ENCODE measurements at places on chromosomes 5 and 9. TPM values are rescaled to one million over a fixed set of nuclear protein-coding genes. Genes with fewer than 3 reads are reported as not detected.

DNA sequence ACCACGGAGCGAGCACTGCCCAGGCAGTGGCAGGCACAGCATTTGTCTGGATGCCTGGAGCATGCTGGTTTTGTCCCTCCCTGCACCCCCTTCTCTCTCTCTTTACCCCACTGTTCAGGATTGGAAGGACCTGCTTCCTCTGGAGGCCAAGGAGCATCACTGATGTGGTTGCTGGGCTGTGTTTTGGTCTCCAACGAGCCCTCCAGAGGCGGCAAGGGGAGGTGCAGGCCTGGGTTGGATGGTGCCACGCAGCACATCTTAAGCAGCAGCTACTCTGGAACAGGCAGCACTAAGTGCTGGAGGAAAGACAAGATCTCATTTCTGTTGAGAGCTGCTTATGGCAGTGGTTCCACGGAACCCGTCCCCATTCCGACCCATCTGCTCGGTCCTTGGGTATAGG lies 139.6 kb downstream of the CMYA5 start:
- DNase-seq, result no peak

- DNase-seq, result no peak
Observed at GRCh38 chr5:41368158-41368557, 142.2 kb downstream of the PLCXD3 start.

DNA sequence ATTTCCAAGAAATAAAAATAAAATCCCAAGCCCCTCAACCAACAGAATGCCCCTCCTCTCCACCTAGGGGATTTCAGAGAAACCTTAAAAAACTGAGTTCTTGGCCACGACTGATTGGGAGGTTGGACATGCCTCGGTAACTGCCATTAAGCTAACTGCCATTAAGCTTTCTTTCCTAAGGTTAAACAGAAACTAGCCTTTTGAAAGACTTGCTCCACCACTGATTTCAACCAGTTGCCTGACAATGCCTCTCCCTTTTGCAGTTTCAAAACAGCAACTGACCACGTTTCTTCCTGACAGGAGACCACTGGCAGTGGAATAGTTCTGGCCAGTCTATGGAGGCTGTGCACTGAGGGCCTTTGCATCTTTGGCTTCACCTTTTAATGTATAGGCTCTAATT lies 39.3 kb upstream of the TRPC7 start:
- DNase-seq, result no peak

GRCh38 chr5:180046656-180047055 lies 24.9 kb downstream of the RNF130 start:
- no peak for DNase-seq

DNA sequence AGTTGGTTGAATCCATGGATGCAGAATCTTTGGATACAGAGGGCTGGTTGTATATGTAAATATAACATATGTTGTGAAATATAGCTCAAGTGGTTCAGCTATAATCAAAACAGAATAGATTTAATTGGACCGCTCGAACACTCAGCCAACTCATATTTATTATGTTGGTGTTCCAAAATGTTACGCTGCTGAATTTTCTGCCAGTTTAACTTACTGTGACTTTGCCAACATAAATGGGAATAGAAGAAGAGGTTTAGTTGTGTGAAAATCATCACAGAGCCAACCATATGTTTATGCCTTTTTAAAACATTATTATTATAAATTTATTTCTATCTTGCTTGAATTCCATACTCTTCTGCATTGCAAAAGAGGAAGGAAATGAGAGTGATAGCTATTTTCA lies 178.2 kb upstream of the FBXL7 start:
- DNase-seq, result no peak

GRCh38 chr9:134358662-134359319 lies 32.5 kb downstream of the RXRA start:
- DNase-seq, result no peak

GRCh38 chr9:20551236-20551635 lies 71.1 kb downstream of the MLLT3 start:
- DNase-seq, result no peak

GRCh38 chr9:94927762-94928670 lies 201.5 kb downstream of the AOPEP start:
- no peak for DNase-seq

GRCh38 chr9:114662081-114662989 lies 4.7 kb upstream of the TEX53 start:
- peak; percentile 64 for DNase-seq

- DNase-seq, result no peak
Observed at GRCh38 chr5:35404701-35405100, 174.4 kb upstream of the PRLR start.

DNA sequence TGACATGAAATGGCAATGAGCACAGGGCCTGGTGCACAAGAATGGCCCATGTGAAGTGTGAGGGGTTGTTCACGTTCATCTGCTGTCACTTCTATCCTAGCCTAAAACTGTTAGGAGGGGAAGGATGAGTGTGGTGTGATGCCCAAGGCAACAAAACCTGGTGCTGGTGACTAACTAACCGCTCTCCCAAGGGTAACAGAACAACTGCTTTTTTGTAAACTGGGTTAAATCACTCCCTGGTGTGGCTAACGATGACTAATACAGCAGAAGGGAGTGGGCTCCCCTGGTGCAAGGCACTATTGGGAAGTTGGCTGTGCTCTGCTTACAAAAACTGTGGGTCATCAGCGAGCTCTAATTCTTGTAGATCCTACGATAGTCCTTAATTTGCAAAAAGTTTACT lies 103.2 kb upstream of the VCAN start:
- DNase-seq, result no peak

DNA sequence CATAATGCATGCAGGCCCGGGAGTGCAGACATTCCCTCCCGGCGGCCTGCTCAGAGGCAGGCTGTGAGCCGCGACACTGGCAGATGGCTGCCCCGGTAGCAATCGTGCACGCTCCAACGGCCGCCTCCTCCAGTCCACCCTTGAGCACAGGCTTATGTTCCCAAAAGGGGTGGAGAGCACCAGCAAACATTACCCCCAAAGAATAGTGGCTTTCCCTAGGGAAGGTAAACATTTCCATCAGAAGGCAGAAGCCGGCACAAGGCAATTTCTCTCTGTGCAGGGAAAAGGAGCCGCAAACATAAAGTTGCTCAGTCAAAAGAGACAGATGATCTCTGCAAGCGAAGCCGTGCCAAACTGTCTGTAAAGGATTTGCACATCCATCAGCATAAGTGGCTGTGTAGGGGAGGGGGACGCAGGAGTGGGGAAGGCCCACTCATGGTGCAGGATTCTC lies 92.5 kb downstream of the SIL1 start:
- no peak for DNase-seq

The GFPT2 gene
- 0.30 TPM for total RNA-seq

The C1QTNF3 gene
- total RNA-seq, result 0.58 TPM

The HEMGN gene
- 0.61 TPM for total RNA-seq

The DCTN3 gene
- total RNA-seq, result 58.8 TPM

The NME5 gene
- total RNA-seq, result not detected

The AJM1 gene
- total RNA-seq, result 2.2 TPM

The MCTP1 gene
- total RNA-seq, result 0.92 TPM

Measured in activated T-cell treated with anti-CD3 and anti-CD28 coated beads, Interleukin-2, amount 50 U/mL, for 4 hours (primary cell).